ENCODE measurements at places on chromosomes 7 and 10.

DNA sequence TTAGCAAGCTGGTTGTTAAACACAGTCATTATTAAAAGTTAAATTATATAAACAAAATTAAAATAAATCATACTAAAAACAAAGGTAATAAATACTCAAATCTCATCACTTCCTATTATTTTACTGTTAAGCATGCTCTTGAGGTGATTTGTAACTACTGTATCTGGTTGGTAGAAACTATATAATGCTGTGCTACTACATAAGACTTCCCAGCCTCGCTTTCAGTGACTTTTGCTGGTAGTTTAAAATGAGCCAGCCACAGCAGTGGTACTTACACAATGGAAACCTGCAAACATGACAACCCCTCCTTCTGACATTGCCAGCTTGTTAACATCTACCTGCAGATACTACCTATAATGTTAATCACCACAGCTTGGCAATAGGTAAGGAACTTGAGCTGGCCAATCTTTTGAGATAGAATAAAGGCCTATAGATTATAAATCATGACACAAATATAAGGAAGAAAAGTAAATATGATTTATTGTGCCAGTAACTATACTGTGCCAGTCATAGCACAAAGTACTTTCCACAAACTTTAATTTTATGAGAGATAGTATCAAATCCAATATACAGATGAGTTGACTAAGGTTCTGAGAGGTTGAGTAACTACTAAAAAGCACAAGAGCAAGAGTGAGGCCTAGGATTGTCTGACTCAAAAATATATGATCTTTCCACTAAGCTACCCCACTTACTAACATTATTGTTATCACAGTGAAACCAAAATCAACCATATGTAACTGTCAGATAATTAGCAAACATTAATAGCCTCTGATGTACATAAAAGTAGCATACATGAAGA, 181.1 kb upstream of the ASAH2 start:
- no peak for DNase-seq

DNA sequence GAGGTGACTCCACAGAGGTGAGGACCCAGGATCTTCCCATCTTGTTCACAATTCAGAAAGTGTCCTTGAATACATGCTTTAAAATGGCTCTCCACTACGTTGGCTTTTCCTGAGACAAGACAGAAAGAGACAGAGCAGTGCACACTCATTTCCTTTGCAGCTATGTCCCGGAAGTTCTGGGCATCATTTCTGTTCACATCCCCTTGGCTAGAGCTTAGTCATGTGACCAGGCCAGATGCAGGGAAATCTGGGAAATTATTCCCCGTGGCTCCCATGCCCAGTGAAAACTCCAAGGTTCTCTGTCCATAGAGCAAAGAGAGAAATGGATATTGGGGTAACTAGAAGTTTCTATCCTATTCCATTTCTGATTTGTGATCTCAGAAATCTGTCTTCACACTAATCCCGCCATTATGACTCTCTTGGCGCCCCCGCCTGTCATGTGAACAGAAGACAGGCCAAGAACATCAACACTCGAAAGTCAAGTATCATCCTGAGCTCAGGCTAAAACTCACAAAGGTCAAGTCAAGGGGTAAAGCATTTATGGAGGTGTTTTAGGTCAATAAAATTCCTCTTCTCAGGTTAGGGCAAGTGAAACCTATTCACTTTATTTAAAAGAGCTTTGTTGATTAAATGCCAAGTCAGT, 251.4 kb upstream of the HABP2 start:
- DNase-seq, result no peak

- DNase-seq, result no peak
These were observed 4.2 kb downstream of the ITIH5 start for GRCh38 chr10:7662522-7662921.

DNA sequence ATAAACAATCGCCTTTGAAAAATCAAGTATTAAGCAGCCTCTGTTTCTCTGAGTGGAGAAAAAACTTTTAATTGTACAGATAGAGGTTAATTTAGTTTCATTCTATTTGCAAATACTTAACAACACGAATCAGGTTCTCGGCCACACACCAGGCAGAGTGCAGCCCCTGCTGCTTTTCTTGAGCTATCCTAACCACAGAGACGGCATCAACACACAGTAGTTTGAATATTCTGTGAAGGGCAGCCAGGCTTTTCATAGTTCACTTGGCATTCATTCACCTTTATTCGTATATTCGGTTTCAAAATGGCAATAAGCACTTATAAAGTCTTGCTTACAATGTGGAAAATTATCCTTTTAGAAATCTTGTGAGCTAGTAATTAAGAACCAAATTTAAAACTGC, 5.7 kb downstream of the ADARB2 start:
- peak; percentile 50 for DNase-seq

GRCh38 chr7:133139350-133139749, 57.5 kb upstream of the CHCHD3 start:
- no peak for DNase-seq

- peak; percentile 74 for DNase-seq
These were observed 241.5 kb upstream of the IGFBP3 start for GRCh38 chr7:46162609-46163008.

- no peak for DNase-seq
These were observed 316.7 kb downstream of the FGFR2 start for GRCh38 chr10:121281576-121281975.

- no peak for DNase-seq
These were observed 12.8 kb downstream of the MEIG1 start for GRCh38 chr10:14971867-14972448.

DNA sequence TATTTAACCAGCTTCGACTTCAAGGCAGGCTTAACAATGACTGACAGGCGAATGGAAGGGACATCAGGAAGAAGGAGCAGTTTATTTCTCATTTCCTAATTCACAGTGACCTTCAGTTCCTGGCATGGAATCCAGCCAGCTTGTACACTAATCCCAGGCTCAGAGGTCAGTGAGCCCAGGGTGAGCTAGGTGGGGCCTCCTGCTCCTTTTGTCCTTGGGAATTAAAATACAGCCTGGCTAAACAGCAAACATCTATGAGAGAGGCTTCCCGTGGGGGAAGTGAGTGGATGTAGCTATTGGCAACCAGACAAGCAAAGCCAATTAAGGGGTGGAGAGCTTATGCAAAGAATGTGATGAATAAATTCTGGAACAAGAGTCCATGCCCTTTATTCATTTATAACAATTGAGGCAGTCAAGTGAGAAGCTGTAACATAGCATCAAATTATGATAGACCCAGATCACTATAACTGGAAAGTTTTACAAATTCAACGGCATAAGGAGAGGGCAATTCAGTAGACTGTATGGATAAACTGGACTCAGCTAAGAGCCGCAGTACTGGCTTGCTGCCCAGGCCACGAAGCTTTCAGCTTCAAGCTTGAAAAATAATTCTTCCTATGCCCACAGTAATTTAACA, 57.1 kb downstream of the STK17A start:
- DNase-seq, result no peak

- DNase-seq, result no peak
These were observed 31.8 kb downstream of the CALML3 start for GRCh38 chr10:5556576-5556975.

DNA sequence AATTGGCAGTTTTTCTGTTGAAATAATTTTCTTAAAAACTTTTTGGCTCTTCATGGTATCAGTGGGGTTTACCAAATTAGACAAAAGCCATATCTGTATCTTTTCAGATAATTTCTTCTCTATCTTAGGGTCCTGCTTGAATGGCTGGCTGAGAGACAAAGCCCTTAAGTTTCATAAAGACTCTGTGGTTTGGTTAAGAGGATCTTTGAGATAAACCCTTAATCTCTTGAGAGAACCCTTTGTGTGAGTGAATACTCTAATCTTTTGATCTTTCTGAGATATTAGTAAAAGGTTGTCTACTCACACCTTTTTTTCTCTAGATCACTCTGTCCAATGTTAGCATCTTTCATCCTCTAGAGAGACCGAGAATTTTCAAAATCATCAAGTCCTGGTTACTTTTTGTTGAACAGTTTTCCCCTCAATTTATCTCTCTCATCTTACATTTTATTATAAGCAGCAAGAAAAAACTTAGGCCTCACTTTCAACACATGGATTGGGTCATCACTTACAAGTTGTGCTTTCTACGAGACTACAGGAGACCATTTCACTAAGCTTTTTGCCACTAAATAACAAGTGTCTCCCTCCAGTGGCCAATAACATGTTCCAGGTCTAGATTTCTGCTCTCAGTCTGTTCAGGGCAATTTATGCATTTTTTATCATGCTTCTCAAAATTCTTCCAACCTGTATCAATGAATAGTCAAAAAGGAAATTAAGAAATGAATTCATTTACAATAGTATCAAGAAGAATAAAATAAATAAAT, 28.4 kb downstream of the DNAJC9 start:
- no peak for DNase-seq

DNA sequence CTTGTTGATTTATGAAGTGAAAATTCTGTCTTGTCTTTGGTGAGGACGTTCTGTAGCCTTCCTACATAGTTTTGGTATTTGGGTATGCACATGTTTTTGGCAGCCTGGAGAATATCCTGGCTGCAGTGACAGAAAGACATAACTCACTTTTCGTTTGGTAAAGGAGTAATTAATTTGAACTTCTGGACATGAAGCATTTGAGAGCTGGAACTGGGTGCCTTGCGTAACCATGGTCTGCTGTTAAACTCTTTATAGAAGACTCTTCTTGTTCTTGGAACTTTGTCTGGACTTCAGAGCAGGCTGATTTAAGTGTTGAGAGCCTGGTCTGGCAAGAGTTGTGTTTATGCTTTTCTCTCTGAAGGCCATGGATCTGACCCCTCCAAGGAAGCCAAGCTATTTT, 231.3 kb downstream of the LRMDA start:
- DNase-seq, result peak; percentile 93

DNA sequence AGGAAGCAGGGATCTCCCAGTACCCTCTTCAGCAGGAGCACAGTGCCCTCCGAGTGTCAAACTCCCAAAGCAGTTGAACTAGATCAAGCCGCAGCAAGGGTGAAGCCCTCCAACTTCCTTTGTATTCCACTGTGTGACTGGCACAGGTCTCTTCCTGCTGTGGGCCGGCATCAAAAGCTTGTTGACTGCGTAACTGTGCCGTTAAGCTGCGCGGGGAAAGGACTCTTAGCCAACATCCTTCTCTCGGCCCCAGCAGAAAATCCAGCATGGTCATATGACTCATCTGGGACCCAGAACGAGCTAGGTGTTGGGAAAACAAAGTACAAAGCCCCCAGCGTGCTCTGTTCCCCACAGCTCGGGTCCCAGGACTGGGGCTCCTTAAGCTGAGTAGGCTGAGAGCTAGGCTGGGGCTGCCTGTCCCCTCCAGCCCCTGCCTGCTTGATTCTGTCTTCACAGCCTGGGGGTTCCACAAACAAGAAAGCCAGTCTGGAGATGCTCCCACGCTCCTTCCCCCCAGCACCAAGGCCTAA, 52.2 kb downstream of the COL17A1 start:
- DNase-seq, result no peak

- DNase-seq, result no peak
These were observed 28.2 kb upstream of the ZPBP start for GRCh38 chr7:50121286-50121685.

GRCh38 chr10:17256627-17257026, 28.6 kb downstream of the VIM start:
- DNase-seq, result no peak

GRCh38 chr10:60729106-60729505, 49.2 kb upstream of the CDK1 start:
- DNase-seq, result no peak

DNA sequence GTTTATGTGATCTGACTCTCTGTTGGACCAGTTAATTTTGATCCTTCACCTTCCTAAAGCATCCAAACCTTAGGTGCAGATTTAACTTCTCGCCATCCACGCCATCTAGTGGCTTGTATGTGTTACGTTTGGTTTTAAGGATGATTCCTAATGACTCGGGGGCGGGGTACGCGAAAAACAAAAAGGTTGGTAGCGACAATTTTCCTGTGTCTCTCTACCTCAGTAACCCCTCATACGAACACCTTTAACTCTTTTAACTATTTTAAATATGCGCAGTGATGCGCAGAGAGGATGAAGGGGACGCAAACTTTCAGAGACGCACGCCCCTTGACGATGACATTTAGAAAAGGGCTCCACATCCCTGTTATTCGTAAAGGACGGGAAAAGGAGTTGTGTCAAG, 714 bp upstream of the KCND2 start:
- DNase-seq, result no peak

GRCh38 chr10:127243490-127244272, 47.3 kb upstream of the INSYN2A start:
- peak; percentile 64 for DNase-seq

DNA sequence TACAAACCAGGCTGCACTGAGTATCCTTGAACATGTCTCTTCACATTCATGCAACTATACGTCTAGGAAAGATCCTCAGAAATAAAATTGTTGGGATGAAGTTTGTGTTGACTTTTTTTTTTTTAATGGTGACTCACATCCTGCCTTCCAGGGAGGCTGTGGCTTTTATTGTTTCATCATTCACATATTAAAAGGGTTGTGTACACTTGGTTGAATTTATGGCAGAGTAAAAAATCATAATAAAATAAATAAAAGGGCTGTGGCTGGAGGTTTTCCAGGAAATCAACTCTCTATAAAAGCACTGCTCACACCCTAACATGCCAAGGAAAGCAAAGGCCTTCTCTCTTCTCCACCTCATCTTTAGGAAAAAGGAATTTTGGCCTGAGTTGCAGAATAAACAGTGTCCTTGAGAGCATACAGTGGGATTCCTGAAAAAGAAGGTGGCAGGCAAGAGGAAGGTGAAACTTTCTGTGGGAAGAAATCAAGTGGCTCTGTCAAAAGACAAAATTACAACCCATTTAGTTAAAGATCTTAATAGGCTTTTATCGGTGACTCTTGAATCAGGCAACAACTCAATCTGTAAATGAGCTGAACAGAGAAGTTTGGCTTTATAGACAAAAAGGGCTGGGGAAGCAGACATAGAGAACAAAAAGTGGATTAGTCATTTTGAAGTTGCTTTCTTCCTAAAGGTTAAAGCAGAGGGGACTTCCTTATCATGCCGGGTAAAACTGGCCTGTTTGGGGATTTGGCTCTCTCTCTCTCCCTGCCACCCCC, 41.6 kb upstream of the FHIP2A start:
- DNase-seq, result no peak

DNA sequence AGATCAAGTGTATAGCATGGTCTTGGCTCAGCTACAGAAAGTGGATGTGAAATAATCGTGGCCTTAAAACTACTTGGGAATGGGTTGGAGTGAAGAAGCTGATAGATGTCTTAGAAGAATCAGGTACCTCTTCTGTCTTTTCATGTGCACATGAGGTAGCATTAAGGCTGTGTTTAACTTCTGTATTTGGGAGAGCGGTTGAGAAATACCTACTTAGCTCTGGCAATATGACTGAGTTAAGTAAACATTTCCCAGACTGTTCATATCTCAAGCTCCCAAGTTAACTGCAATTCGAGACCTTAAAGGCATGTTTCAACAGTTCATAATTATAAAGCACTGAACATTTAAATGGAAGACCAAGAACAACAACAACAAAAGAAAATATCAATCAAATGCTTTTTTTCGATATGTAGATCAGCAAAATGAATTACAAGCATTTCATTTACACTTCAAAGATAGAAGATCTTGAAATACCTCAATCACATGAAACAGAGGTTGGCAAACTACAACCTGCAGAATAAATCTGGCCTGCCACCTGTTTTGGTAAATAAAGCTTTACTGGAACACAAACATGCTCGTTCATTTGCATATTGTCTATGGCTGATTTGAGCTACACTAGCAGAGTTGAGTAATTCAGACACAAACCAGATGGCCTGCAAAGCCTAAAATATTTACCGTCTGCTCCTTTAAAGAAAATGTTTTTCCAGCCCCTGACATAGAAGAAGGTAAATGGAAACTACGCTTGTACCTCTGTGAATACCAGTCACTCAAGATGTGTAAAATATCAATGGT, 337.1 kb upstream of the GLI3 start:
- DNase-seq, result no peak

- no peak for DNase-seq
These were observed 27.1 kb downstream of the FOXK1 start for GRCh38 chr7:4709187-4709586.

Data from esophagus muscularis mucosa (tissue), 4 donors.